NCI-H2107 (cell line): ENCODE measurements at places on chromosomes 12 and 14.

- DNase-seq: no peak
These were observed 25.4 kb downstream of the RTRAF start for GRCh38 chr14:52014601-52015267.

DNA sequence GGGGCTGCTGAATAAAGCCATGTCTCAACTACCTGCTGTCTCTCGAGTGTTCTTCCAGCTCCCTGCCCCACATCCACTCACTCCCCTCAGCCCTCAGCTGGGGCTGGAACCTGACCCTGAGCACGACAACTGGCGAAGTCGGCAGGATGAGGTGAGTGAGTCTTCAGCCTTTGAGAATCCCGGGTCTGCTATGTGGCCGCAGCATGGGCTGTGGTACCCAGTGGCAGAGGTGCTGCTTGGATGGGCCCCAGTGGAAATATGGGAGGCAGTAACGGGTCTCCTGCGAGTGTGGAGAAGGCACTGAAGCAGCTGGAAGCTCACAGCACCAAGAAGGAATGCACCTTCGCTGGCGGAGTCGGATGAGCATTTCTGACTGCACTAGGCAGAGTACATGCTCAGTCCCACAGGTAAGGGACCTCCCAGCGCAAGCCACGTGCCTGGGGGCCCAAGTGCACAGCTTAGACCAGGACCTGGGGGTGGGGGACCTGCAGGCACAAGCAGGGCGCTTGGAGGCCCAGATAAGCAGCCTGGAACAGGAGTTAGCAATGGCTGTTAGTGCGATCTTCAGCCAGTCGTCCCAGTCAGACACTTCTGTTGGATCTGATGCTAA, 95.5 kb upstream of the TMPO start:
- DNase-seq: no peak

DNA sequence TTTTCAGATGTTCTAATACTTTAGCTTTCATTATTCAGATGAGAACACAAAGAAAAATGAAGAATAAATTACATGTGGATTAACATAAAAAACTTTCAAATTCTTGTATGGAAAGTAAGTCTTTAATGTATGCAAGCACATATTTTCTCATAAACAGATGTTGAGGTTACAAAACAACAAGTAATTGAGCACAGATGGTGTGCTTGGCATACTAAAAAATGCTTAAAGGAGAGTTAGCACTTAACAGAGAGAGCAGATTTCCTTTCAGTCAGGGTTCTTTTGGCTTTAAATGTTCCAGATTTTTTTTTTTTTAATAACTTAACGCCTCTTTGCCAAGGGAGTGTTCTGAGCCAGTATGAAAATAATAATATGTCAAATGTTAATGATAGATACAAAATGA, 96.0 kb downstream of the RASSF9 start:
- no peak for DNase-seq

- DNase-seq: no peak
These were observed 69.2 kb upstream of the OSBPL8 start for GRCh38 chr12:76628745-76629144.

- no peak for DNase-seq
These were observed 505 bp downstream of the BCL2L2 start for GRCh38 chr14:23307146-23307530.

- DNase-seq: peak; percentile 30
These were observed 731.9 kb downstream of the NRXN3 start for GRCh38 chr14:78902010-78902623.

- DNase-seq: no peak
These were observed 11.1 kb downstream of the RASSF3 start for GRCh38 chr12:64621257-64621942.

DNA sequence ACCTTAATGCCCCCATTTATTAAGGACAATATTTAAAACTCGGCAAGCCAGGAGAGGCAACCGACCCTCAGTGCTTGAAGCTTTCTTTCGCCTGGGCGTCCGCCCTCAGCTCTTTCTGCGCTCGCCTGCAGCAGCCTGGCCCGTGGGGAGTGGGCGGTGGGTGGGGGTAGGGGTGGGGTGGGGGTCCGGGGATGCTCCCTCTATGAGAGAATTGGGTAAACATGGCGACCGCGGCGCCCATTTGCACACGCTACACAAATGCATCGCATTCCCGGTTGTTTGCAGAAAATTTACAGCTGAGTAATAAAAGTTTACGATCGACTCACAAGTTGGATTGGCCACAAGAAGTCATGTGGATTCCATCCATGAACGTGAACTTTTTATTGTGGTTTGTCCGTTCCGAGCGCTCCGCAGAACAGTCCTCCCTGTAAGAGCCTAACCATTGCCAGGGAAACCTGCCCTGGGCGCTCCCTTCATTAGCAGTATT, 7.7 kb downstream of the HOXC8 start:
- DNase-seq: no peak

DNA sequence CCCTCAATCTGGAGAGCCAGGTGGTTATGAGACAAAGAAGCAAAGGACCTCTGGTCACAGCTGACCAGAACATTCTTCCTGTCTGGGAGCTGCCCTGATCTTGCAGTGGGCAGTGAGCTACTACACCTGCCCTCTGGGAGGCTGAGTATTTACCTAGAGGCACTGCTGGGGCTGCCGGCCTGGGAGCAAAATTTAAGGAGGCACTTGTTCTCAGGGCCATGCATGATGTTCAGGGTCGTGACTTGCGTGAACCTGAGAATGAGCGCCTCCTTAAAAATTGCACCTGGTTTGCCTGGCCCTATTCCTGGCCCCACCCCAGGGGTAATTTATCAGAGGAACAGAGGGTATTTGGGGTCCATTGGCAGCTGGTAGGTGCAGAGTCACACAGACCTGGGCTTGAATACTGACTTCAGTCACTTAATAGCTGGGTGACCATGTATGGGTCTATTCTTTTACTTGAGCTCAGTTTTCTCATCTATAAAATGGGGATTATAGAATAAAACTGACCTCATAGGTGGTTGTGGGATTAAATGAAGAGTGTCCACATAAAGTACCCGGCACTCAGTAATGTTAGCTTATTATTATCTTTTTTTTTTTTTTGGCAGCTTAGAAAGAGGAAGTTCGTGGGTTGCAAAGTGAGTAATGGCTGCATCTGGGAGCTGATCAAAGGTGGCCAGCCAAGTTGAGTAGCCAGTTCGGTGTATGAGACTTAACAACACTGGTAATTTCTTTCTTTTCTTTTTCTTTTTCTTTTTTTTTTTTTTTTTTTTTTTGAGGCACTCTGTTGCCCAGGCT, 107.4 kb upstream of the MED13L start:
- DNase-seq: no peak

DNA sequence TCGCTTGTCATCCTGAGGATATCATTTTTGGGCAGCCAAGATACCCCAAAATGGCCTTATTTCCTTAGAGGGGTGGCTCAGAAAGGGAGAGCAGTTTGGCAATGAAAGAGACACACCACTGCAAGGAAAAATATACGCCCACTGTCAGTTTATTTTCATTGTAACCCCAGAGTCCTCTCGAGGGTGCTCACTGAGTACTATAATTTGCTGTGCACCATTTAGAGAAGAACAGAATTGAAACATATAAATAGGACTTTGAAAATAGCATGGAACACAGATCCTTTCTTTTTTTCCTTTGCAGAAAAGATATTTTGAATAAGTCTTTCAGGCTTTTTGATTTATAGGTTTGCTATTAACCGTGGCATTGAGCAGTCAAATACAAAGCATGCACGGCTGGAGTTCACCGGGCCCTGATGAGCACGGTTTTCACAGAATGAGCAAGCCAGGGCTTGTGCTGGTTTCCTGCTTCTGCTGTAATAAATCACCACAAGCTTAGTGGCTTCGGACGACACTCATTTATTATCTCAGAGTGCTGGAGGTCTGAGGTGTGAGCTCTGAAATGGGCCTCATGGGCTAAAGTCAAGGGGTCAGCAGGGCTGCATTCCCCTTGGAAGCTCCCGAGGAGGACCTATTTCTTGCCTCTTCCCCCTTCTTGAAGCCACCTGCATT, 152.3 kb downstream of the ZNF664 start:
- no peak for DNase-seq

- DNase-seq: peak; percentile 94
These were observed 30.9 kb upstream of the TUBA1C start for GRCh38 chr12:49233842-49234526.

DNA sequence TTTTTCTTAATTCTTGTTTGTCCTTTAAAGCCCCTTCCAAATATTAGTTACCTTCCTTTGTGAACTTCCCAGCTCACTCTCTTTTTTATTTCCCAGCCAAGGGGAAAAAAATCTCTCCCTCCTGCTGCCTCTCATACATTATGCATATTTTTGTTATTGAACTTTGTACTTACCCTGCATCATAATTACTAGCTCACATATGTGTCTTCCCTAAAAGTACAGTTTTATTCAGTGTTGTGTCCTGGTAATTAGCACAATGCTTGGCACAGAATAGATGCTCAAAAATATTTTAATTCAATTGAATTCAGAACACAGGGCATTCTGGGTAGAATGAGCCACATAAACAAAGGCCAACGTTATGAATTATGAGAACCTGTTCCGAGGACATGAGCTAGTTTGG, 91.9 kb downstream of the SCN8A start:
- no peak for DNase-seq

DNA sequence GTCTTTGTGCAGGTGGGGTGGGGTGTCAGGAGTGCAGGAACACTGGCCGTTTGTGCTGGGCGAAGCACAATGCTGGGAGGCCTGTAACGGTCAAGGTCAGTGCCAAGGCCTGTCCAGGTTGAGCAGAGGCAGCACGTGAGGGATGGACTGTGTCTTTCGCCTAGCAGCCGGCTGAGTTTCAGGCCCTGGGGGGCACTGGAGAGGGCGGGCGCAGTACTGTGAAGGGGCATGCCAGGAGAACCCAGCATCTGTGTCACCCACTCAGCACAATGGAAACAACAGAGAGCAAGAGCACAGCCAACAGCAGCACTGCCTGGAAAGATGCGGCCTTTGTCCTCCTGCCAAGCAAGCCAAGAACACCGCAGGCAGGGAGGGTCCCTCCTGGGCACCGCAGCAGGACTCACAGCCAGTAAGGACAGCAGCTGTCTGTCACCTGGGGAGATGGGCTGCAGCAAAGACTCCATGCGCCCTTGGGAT, 25.2 kb downstream of the SLC25A47 start:
- DNase-seq: no peak

DNA sequence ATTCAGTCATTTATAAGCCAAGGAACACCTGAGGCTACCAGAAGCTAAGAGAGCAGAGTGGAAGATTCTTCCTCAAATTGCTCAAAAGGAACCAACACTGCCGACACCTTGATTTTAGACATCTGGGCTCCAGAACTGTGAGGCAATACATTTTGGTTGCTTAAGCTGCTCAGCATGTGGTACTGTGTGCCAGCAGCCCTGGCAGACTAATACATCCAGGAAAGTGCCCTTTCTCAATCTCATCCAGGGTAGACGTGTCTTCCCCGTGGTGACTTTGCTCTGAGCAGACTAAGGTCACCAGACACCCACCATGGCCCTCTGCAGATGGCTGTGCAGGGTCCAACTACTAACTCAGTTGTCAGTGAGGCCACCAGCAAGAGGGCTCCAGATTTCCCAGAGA, 122.8 kb downstream of the VRK1 start:
- DNase-seq: no peak

GRCh38 chr14:73591690-73592449, at the start of gene ACOT4:
Gene ACOT4, plus strand, starts transcription at chr14:73591873. Its CDS starts 87 bp downstream, at chr14:73591960.
- DNase-seq: peak; percentile 42

DNA sequence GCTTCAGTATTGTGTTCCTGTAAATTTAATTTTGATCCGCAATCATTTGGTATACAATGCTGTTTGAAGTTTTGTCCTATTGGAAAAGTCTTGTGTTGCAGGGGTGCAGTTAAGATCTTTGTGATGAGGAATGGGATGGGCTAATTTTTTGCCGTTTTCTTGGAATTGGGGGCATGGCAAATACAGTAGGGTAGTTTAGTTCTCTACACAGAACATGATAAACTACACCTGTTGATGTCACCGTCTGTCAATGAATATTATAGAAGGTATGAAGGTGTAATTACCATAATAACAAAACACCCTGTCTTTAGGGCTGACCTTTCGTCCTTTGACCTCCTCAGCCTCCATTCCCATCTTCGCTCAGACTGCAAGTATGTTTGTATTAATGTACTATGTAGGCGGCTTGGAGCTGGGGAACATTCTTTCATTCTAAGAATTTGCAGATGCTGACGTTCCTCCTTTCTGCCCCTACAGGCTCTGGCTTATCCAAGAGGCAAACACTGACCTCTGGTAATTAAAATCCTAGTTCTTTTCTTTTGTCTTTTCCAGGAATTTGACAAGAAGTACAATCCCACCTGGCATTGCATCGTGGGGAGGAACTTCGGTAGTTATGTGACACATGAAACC, 1.7 kb downstream of the DYNLL1 start:
- DNase-seq: no peak

DNA sequence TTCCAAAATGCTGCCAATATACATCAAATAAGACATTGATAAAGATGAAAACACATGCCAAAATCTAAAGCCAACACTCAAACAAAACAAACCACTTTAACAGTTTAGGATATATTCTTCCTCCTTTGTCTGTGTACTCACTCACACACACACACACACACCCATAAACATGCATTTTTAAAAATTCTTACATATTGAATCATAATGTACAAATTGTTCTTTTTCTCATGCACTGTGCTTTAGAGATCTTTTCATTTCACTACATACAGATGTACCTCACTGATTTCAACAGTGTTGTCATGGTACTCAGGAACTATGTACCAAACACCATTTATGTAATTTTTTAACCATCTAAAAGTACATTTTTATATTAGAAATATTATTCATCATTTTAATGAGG, 9.5 kb upstream of the RERG start:
- DNase-seq: no peak

- no peak for DNase-seq
These were observed 199.7 kb upstream of the HMGA2 start for GRCh38 chr12:65624554-65625086.

DNA sequence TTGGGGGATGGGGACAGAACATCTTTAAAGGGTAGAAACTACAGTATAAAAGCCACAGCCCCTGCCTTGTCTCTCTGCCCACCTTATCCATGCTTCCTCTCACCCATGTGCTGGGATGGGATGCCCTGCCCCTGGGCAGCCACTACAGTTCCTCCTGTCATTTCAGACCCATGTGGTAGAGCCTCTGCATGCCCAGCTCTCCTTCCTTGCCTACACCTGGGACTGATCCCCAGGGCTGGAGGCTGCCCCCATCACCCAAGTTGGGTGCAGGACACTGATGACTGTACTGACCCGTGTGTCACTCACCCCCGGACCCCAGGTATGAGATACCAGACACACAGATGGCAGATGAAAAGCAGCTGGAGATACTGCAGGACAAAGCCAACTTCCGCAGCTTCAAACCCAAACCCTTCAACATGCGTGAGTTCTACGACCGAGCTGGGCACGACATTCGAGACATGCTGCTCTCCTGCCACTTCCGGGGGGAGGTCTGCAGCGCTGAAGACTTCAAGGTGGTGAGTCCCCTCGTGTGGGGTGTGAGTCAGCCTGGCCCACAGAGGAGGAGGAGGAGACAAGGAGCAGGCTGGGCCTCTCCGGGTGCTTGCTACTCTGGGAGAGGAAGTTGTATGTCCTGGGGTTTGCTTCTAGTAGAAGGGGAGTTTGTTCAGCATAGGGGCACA, 2.2 kb downstream of the ASIC1 start:
- no peak for DNase-seq

DNA sequence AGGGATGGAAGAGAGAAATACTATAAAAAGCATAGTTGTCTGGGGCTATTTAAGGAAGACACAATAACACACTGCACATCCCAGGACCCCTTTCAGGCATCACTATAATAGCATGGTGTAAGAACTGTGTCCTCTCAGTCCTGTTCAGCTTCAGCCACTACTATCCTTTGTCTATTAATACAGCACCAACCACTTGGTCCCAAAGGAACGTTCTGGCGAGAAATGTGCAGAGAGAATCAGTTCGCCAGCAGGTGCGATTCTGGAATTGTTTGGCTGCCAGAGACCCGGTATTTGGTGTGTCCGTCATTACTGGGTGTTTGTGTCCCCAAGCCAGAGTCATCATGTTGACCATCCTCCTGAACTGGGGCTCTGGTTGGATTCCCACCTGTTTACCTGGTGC, 52.7 kb downstream of the BICD1 start:
- DNase-seq: no peak
